ENCODE measurements at places on chromosomes 7 and 10.

DNA sequence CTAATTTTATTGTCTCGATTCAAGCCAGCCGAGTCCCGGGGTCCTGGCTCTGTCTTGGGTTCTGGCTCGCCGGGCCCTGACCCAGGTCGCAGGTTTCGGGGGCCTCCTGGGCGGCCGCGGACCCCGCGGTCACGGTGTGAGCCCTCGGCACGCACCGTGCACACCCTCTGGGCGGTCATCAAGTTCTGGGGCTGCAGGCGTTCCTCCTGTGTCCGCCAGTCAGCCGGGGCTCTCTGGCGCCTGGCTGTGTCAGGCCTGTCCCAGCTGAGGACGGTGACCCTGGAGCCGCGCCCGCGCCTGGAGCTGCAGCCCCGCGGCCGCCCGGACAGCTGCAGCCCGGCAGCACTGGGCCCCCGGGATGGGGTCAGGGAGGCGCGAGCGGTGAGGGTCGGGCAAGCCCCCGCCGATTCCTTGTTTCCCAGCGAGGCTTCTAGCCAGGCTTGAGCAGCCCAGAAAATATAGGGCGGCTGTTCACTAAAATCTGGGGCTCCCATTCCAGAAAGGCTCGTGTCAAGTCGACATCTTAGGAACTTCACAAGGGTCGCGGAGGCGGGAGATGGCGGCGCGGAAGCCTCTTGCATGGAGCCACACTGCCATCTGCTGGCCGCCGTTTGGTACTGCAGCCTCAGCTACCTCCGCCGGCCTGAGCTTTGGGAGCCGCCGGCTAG lies 4.2 kb upstream of the HOXA7 start:
- peak; percentile 88 for DNase-seq

DNA sequence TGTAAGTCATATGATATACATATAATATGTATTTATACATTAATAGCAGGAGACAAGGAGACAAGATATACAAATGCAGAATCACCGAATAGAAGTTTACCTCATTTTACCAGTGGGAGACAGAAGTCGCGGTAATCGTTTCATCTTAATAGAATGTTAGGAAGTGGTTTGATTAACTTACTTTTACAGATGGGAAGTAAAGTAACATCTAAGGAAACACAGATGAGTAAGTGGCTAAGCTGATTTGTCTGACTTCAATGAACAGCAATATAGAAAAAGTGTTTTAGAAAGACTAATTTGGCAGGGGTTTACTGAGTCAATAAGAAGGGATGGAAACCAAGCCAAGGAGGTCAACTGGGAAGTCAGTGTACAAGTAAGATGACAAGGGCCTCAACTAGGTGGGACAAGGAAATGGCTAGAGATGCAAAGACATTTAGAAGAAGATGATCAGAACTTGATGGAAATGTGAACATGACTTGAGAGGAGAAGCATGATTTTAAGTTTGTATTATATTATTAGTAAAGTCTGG lies 36.2 kb upstream of the FAM133B start:
- DNase-seq, result no peak

DNA sequence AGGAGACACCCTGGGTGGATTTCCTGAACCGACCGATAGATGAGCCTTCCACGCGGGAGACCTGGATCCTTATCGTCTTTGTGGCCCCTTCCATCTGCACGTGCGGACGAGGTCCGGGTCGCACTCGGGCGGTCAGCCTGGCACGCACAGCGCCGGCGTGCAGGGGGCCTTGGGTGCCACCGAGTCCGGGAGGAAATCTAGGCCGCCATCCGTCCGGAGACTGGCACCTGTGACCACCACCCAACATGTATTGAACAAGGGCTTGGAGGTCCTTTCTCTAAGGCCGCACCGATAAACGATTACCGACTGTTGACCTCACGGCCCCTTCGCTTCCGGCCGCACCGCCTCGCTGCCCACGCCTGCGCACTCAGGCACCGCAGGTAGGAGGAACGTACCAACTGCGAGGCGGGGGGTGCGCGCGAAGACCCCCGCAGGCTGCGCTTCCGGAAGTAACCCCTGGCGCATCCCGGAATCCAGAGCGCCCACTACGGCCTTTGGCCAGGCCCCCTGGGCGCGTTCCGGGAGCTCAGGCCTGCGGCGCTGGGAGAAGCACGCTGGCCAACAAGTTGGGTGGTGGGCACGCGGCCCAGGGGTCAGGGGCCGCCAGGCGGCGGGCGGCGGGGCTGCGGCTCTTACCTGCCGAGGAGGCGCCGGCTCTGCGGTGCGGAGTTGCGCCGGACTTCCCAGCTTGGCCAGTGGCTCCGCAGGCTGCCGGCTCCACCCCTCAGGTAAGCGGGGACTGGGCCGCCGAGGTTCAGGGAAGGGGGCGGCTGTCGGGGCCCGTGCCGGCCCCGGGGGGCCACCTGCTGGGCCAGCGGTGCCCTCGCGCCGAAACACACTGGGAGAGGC lies at the start of the genes ACTR3C and LRRC61:
TSS of gene ACTR3C (minus strand) at position 713 of the 849 bp plus-strand sequence. CDS start 28,249 bp downstream, outside the sequence.
TSS of gene LRRC61 (plus strand) at position 523 of the 849 bp plus-strand sequence. CDS start 13,507 bp downstream, outside the sequence.
- peak; percentile 68 for DNase-seq

DNA sequence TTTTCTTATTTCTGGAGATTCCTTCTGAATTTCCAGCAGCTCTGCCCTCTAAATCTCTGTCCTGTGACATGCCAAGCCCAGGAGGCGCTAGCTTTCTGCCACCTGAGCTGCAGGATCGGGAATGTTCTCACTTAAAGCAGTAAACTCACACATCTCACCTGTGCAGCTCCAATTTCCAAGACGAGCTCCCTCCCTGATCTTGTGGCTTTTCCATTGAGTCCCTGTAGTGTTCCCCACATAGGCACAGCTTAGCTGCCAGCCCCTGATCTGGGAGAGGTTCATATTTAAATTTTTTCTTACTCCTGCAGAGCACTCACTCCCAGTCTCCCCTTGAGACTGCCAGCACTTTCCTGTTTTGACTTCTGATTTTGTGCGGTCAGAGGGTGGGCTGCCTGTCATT lies 479.3 kb downstream of the GLRX3 start:
- DNase-seq, result no peak

- peak; percentile 59 for DNase-seq
Measured at GRCh38 chr7:54788664-54789063, 29.7 kb upstream of the SEC61G start.

DNA sequence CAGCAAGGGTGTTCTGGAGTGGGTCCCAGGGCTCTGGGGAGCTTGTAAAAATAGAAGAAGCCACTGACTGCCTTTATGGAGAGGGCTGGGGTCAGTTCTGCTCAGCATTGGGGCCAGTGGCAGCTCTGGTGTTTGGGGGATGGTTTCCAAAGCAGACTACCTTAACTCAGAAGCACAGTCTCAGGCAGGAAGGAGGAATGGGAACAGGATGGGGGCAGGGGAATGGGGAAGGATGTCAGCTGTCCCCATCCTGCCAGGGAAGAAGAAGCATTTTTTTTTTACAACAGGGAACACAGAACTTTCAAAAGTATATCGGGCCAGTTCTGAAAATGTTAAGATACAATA lies 28.8 kb downstream of the TSPAN15 start:
- no peak for DNase-seq

DNA sequence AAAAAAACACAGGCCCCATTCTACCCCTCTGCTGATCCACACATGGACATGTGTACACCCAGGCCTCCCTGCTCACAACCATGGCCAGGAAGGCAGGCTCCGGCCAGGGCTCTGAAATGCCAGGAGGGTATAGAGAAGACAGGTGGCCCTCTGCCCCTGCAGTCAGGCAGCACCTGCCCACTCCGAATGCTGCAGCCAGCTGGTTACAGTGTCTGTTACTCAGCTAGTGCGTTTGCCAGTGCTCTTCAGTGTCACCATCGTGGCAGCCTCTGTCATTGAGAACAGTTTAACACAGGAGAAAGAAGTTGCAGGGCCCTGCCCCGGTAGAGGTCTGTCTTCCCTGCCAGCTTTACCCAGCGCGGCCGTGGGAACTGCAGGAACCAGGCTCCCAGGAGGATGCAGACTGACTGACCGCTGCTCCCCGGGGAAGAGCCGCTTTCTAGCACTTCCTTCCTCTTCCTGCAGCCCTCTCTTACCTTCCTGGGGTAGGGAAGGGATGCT lies 128.8 kb upstream of the FAM20C start:
- DNase-seq, result no peak

- peak; percentile 50 for DNase-seq
Measured at GRCh38 chr7:130814778-130815335, 80.8 kb upstream of the KLF14 start.

DNA sequence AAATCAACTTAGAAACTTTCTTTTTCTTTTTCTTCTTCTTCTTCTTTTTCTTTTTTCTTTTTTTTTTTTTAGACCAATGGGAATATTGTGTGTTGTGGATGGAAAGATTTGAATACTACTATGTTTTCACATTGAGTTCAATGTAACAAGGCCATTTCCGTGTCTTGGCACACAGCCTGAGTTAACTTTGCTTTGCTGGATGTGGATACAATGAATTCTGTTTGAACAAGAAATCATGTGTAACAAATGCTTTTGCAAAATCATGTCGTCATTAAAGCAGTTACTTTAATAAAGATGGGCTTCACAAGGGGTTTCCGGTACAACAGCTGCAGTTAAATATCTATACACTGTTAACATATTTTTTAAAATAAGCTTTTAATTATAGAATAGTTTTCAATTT lies 13.5 kb upstream of the ENTPD1 start:
- DNase-seq, result no peak
